ENCODE measurements at places on chromosomes 6 and 20. TPM values are rescaled to one million over a fixed set of nuclear protein-coding genes. Genes with fewer than 3 reads are reported as not detected.

Gene PEX7
- total RNA-seq = 5.6 TPM

DNA sequence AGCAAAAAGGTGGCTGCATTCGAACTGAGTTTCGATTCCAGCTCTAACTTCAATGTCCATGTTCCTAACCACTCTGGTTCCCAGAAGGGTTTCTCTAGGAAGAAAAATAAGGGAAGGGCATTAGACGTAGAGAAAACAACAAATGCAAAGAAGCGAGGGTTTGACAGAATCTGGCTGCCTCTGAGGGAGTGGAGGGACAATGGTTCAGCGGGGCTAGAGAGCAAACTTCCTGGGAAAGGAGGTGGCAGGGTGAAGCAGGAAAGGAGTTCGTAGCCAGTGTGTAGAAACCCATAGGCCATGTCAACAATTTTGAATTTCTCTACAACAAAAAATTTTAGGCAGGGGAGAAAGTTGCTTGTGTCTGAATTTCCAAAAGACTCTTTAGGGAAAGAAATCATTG lies 14.5 kb upstream of the DNAAF9 start:
- no peak for DNase-seq

Gene CDH26
- 0.47 TPM for total RNA-seq

DNA sequence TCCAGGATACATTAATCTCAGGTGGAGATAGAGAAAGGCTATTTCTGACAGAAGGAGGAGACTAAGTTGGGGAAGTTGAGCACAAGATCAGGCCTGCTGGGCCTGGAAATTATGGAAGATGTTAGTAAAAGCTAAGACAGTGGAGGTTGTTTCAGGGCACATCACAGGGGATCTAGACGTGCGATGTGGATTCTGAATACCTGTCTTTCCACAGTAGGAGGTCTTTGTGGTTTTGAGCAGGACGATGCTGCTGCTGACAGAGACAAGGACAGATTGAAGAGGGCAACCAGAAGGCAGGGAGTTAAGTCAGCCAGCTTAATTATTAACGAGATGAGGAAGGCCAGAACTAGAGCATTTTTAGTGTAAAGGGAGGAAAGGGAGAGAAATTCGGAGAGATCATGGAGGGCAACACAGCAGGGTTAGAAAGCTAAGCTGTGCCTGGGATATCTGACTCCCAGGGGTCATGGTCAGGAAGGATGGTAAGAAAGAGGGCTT lies 384.9 kb downstream of the MAFB start:
- DNase-seq = no peak

DNA sequence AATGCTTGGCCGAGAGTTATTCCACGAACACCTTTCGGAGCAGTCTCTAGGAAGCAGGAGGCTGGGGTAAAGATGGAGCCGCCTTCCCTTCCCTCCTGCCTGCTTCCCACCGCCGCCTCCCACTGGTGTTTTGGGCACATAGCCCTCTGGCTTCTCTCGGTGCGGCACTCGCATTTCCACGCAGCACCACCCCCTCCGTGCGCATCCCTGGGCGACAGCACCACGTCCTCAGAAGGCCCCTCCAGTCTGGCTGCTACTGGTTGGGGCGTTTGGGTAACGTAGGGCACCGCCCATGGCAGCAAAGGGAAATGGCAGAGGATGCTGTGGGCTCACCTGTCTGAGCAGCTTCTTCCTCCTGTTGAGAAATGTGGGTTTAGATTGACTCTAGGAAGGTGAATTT lies 2.4 kb downstream of the COL20A1 start:
- no peak for DNase-seq
